ENCODE measurements at places on chromosomes 1 and 21. TPM values are rescaled to one million over a fixed set of nuclear protein-coding genes. Genes with fewer than 3 reads are reported as not detected.

DNA sequence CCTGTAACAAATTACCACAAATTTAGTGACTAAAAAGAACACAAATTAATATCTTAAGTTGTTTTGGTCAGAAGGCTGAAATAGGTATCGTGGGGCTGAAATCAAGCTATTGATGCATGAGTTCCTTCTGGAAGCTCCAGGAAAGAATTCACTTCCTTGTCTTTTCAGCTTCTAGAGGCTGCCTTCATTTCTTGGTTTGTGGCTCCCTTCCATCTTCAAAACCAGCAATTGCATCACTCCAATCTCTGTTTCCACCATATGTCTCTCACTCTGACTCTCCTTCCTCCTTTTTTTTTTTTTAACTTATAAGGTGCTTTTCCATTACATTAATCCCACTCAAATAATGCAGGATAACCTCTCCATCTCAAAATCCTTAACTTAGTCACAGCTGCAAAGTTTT is 78.4 kb downstream of the OLFM3 start:
- no peak for DNase-seq

- no peak for DNase-seq
Observed at GRCh38 chr1:53899206-53899628, 5.2 kb downstream of the DIO1 start.

- no peak for DNase-seq
Observed at GRCh38 chr1:44368471-44369151, 13.6 kb upstream of the ERI3 start.

DNA sequence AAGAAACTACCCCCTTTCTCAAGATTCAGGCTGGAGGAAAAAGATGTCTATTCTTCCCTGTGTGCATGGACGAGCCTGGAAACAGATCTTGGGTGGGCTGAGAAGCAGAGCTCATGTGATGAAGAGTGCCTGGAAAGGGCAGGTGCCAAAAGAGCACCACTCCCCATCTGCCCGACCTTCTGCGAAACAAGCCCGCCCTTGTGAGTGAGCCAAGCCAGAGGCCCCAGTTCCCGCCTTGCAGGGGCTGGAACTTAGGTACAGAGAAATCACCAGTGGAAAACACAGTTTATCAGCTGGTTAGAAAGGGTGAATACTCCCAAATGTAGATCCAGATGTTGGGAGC is 26.7 kb upstream of the A3GALT2 start:
- no peak for DNase-seq

DNA sequence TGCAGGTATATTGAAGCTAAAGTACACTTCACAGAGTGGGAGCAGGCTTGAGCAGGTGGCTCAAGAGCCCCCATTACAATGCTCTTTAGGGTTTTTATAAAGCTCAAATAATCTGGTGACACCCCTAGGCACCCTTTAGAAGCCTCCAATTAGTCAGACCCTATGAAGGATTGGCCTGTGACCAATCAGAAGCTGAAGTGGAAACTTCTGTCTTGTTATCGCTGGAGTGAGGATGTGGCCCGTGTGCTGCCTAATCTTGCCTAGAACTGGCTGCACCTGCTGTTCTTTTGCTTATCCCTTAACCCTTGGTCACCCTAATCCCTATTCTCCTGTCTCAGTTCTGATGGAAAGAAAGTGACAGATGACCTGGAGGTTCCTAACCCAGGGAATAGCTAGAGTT is 70.8 kb upstream of the ABCG1 start:
- DNase-seq: no peak

- DNase-seq: no peak
Observed at GRCh38 chr1:155319536-155319935, 1.2 kb upstream of the RUSC1 start.

The TCHHL1 gene
- not detected for total RNA-seq

The YTHDF2 gene
- 65.0 TPM for total RNA-seq

The DNAJC28 gene
- 0.53 TPM for total RNA-seq

The SEMA6C gene
- 1.7 TPM for total RNA-seq
